ENCODE measurements at places on chromosomes 12 and 14.

DNA sequence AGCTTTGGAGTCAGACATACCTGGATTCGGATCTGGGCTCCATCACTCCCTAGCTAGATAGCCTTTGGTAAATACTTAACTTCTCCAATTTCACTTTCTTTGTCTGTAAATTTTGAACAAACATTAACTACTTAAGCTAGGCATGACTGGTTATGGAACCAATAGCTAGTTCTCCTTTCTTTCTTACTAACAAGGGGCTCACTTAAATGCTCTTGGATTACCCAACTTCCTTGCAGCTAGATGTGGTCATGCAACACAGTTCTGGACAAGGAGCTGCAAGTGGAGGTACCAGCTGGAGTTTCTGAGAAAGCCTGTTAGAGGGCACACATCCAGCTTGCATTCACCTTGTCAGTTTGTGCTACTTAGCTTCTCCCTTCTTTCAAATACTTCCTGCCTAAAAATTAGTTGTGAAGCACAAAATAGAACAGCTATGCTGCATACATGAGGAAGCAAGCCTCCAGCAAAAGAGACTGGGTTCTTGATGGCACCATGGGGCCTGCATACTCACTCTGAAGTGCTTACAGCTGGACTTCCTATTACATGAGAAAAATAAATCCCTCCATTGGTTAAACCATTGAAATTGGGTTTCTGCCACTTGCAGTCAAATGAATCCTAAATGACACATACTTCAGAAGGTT, 210.1 kb upstream of the EEA1 start:
- DNase-seq: no peak

DNA sequence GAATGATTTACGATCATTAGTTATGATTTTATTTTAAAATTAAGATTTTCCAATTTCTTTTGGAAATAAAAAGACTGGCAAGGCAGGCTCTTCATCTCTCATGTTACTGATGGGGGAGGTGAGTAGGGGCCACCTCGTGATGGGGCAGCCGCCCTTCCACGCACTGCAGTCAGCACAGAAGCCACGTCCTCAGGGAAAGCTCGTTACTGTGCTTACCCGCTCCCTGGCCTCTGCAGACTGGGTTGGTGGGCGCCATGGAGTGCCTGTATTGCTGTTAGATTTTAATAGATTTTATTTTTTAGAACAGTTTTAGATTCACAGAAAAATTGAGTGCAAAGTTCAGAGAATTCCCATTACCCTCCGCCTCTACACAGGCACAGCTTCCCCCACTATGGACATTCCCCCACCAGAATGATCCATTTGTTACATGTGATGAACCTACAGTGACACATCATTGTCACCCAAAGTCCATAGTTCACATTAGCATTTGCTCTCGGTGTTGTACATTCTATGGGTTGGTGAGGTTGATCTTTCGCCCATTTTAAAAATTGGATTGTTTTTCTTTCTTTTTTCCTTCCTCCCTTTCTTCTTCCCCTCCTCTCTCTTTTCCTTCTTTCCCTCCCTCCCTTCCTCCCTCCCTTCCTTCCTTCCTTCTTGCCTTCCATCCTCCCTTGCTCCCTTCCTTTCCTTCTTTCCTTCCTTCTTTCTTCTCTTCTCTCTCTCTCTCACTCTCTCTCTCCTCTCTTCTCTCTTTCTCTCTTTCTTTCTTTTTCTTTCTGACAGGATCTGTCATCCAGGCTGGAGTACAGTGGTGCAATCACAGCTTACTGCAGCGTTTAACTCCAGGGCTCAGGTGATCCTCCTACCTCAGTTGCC, 30.7 kb downstream of the ADGRD1 start:
- DNase-seq: no peak

DNA sequence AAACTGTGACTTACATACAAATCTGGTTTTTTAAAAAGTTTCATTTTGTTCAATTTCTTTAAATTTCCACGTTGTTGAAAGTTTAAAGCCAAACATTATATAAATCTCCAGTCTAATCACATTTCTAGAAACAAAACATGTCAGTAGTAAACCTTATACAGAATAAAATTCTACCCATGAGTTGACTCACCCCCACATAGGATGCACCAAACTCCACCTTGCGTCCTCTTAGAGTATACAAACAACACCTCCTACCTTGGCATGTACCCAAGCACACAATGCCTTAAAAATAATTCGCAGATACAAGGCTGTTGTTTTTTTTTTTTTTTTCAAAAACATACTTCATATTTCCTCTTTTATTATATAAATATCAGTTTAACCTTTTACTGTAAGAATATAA, 3.3 kb downstream of the FBXL14 start:
- DNase-seq: no peak

DNA sequence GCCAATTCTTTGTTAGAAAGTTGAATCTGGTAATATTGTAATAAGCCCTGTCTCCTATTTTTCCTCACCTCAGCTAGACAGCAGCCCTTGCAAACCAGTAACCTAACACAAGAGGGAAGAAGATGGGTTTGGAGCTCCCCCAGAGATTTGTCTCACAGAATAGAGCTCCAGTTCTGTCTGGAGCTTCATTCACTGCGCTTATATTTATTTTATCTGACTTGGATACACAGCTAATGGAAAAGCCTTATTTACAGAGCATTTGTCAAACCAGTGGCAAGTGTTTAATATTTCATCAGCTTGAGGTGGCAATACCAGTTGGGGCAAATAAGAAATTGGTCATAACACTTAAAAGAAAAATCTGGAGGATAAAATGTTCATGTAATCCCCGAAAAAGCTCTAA, 1094.0 kb downstream of the FSCB start:
- no peak for DNase-seq

- DNase-seq: no peak
Observed at GRCh38 chr14:95309261-95310051, 10.3 kb downstream of the CLMN start.
